ENCODE measurements at places on chromosomes 5 and 9.
A peak's percentile ranks its signal among the peaks of the same experiment; 100 is the strongest.

DNA sequence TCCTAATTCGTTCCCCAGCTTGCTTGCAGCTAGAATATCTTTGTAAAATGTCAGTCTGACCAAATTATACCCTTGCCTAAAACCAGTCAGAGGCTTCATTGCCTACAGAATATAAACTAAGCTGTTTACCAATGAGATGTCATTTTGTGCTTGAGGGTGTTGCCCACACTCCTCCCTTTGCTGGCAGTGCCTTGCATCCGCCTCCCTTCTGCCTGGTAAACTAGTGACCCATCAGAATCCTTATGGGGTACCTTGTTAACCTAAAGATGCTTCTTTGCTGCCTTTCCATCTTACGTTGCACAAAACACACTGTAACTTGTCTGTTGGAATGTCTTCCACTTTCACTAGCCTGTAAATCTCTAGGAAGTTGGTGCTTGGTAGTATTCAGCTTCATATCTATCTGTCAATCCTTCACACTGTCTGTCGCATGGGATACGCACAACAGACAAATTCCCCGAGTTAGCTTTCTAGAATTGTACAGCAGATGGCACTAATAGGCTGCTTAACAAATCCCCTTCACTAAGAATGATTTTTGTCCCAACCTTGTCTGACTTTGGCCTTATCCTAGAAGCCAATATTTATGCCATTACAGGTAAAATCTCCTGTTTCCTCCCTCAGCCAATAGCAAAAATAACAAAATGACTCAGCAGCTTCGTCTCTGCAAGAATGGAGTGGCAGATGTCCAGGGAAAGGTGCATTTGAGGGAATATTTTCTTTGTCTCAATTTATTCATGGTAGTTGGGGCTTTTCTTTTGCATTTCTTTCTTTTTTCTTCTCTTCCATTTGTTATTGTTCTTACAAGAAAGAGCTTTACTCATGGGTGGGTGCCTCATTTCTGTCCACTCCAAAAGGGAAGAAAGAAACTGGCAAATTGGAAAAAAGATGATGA is 3.0 kb downstream of the NUDT2 start:
- DNase-seq = peak; percentile 13

GRCh38 chr5:42377496-42377895 is 45.7 kb upstream of the GHR start:
- DNase-seq = no peak

- no peak for DNase-seq
Measured at GRCh38 chr9:70798018-70798417, 323.4 kb downstream of the TRPM3 start.

DNA sequence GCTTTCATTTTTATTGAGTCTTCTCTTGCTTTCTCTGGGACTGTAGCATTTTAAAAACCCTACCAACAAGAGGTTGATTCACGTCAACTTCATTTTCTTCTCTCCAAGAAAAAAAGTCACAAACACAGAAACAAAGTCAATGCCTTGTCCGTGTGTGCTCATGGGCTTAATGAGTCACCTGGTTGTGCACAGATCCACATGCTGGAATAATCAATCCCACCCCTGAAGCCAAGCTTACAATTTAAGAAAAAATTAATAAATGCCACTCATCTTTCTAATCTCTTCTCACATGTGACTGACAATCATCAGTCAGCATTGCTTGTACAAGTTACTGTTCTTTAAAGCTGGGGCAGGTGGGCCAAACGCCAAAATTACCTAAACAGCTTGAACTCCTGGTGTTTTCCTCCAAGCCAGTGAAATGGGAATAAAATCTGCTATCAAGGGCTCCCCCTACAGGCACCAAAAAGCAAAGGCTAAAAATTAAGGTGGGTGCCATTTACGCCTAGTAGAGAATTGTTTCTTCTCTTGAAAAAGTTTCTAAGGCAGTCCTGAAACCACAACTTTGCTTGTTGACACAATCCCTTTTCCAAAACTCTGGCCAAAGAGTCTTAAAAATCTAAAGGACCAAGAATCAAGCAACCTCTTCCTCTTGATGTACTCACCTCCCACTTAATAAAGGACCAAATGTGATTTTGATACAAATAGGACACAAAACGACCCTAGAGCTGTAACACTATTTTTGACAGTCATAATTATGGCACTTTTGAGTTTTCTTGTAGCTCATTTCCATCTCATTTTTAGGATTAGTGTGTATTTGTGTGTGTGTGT is 21.3 kb downstream of the TRMO start:
- peak; percentile 68 for DNase-seq

GRCh38 chr9:5690278-5690677 is 61.4 kb downstream of the RIC1 start:
- no peak for DNase-seq

GRCh38 chr5:43874772-43875171 is 271.8 kb downstream of the NNT start:
- no peak for DNase-seq

DNA sequence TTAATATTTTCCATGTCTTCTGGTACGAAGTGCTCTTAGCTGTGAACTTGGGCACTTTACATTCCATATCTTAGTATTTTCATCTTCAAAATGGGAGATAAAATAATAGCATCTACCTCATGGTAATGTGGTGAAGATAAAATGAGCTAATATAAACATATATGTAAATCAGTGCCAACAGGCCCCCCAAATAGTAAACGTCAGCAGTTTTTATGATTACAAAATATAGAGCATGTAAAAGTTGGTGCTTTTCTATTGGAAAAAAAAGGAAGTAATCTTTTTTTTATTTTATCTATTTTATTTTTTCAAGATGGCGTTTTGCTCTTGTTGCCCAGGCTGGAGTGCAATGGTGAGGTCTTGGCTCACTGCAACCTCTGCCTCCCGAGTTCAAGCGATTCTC is 291.1 kb upstream of the PRDM9 start:
- DNase-seq = no peak

DNA sequence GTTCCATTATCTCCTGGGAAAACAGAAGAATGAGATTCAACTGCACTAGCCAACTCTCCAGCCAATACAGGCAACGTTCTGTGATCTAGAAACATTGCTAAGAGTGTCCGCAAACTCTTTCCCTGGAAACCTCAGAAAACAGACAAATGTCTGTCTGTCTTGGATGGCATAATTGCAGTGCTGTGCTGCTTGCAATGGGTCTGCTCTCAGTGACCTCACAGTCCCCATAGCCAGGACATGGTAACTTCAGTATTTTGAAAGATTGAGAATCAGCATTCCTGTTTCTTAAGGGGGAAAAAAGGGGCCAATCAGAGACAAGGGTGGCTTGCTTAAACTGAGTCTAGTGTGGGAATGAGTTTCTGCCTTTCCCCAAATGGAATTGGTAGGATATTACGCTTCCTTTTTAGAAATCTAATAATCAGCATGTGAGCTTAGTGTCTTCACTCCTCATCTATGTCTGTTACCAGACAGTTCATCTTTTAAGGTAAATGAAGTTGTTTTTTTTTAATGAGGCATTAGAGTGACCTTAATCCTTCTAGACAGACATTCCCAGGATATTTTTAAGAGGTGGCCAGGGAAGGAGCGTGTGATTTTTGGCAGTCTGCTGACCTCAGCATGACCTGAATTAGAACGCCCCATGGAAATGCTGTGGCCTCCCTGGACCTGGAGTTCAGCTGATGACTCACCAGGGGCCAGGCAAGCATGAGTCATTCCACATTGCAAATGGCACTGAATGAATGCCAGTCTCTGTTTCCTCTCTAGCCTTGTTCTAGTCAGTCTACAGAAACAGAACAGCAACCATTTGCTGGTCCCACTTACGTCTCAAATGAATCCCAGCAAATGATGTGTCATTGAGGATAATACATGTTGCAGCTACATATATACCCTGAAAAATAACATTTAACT is 210.2 kb upstream of the ACTBL2 start:
- DNase-seq = no peak

GRCh38 chr5:144504929-144505577 is 334.4 kb downstream of the KCTD16 start:
- DNase-seq = no peak

GRCh38 chr5:51043745-51044144 is 339.5 kb upstream of the ISL1 start:
- DNase-seq = peak; percentile 78

- DNase-seq = no peak
Measured at GRCh38 chr9:5468850-5469249, 18.5 kb downstream of the CD274 start.

DNA sequence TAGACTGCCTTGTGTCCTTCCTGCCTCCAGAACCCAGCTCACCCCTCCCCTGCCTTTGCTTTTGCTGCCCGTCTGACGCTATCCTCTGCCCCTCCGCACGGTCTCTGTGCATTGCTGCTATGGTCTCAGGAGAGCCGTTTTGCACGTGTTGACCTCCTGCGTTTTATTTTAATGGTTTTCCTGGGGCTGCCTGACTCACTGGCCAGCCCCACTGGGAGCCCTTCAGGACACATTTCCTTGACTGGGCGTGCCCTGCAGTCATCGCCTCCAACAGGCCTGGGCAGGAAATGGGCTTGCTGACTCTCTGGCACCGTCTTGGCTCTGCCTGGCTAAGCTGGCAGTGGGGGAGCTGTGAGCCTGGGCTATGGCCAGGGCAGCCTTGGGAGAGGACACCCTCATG is 17.9 kb upstream of the ASS1 start:
- no peak for DNase-seq

DNA sequence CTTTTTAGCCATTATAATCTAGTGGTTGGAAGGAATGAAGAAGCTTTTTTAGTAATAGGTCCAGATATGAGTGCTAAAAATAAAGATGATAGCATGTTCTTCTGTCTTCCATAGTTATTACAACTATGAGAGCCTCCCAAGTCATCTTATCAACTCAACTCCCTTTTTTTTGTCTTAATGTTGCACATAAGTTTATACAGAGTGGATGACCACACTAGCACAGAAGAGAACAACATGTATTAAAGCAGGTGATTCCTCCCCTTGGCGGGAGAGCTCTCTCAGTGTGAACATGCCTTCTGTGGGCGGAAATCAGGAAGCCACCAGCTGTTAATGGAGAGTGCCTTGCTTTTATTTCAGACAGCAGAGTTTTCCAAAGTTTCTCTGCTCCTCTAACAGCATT is 40.1 kb upstream of the STX17 start:
- DNase-seq = no peak

DNA sequence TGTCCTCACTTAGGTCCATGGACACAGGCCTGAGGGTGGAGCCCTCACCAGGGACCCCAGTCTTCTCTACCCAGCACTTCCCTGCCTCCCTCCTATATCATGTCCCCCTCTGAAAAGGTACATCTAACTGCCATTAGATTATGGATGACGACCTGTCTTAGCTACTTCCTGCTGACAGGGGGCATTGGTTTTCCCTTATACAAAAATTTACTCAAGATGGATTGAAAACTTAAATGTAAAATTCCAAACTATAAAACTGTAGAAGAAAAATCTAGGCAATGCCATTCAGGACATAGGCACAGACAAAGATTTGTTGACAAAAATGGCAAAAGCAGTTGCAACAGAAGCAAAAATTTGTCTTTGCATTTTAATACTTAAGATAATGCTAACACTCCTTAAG is 623.2 kb upstream of the FAM174A start:
- DNase-seq = no peak
